ENCODE measurements at places on chromosomes 5 and 9.

GRCh38 chr9:134384811-134385479 is 58.7 kb downstream of the RXRA start:
- DNase-seq, result no peak

DNA sequence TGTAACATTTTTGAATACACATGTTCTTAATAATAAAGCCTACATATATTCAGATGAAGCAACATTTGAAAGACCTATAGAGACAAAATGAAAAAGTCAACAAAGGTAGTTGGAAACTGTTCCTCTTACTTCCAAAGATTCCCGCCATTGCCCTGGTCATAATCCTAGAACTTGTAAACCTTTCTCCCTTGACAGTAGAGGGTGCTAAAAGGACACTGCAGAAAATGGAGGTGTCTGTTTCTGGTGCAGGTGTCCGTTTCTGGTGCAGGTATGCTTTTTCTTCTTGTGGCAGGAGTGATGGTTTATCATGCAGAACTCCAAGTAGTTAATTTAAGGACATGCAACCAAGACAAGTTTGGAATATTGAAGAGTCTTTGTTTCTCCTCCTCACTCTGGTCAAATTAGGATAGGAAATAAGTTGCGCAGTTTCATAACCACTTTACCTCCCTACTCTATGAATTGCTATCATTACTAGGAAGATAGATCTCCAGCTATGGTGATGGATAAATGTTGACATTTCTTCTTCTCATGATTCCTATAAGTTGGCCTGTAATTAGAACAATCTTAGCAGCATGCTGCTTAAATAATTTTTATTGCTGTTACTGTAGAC is 56.0 kb upstream of the FAM174A start:
- DNase-seq, result peak; percentile 25

DNA sequence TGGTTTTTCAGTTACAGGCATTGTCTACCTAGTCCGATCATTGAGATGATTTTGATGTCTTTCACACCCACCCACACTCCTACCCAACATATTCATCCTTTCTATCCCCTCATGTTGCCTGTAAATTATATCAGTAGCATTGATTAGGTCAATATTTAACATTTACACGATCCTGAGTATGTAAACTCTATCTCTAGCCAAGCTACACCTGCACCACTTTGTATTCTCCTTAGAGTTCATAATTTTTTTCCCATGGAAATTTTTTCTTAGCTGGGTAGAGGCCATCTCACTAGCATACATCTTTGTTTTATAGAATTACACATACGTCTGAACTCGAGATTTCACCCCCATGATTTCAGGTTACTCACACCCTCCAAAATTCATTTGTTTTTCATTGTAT is 30.6 kb downstream of the GCNT4 start:
- DNase-seq, result no peak

DNA sequence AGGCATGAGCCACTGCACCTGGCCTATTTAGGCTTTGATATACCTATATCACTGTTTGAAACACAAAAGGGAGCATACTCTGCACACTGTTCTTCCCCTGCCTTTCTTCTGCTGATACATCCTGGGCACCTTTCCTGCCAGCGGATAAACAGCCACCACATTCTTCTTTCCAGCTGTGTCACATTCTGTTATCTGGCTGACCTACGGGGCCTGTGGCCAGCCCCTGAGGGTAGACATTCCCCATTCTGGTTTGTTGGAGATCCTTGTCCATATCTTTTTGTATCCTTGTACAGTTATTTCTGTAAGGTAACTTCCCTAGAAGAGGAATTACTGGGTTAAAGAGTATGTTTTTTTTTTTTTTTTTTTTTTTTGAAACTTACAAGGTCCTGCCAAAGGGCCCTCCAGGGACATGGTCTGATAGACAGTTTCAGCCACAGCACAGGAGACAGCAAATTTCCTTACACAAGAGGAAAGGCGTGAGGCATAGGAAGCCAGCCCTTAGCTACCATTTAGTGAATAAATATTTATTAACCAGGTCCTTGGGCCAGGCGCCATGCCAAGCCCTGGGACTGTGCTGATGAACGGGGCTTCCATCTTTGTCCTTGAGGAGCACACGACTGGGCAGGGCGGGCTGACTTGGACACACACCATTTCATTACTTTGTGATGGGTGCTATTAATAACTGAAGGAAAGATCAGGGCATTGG is 57.8 kb downstream of the ERGIC1 start:
- DNase-seq, result no peak

DNA sequence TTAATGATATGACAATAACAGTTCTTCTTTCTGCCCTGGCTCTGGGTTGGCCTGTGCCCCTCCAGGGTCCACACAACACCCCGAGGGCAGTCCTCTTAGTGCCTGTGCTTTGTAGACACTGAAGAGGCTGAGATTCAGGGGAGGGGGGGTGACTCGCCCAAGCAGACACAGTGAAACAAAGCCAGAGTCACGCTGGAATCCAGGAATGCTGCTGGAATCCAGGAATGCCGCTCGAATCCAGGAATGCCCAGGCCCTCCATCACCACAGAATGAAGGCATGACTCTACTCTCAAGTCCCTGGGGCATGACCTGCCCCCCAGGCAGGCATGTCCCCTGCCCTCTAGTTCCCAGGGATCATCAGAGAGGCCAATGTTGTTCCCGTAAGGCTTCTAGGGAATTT is 73.1 kb downstream of the LRSAM1 start:
- no peak for DNase-seq

GRCh38 chr5:61800450-61800849 is 468.4 kb downstream of the ZSWIM6 start:
- no peak for DNase-seq

- no peak for DNase-seq
Observed at GRCh38 chr9:121234832-121235161, 33.1 kb upstream of the RAB14 start.

DNA sequence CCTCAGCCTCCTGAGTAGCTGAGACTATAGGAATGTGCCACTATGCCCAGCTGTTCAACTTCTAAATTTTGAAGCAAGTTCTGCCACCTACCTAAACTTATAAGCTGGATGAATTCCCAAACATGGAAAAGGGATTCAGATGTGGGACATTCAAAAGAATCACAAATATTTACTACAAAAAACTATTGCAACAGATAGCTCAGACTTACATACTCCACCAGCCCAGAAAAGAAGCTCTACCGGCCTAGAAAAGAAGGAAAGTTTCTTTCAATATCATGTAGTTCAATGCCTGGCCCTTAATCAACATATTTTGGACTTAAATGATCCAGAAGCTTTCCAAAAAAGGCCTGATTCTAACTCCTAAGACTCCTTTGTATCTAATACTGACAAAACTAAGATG is 23.8 kb downstream of the SH3RF2 start:
- no peak for DNase-seq

- no peak for DNase-seq
Observed at GRCh38 chr9:88927510-88927909, 63.8 kb upstream of the S1PR3 start.

DNA sequence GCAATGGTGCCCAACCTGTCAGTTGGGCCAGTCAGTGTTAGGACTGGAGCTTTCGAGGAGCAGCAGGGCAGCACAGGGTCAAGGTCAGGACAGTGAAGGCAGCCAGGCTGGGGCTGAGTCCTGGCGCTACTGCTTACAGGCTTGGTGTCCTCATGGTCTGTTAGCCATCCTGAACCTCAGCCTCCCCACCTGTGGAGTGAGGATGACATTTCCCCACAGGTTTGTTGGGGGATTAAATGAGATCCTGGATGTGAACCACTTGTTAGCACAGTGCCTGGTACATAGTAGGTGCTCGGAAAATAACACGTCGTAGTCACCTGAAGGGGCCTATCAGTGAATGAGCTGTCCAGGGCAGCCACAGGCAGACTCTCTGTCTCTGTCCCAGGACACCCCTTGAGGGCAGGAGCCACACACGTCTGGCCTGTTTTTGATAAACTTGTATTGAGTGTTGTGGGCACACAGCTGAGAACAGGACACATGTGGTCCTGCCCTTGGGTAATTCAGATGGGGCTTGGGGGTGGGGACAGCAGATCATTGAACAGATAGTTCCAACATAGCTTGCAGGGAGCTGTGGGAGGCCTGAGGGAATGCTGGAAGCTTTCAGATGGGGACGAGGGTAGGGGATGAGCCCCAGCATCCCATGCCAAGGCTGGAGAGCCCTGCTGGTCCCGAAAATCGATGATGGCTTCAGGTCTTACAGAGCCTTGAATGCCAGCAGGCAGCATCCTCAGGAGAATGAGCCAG is 69.3 kb downstream of the AMBP start:
- DNase-seq, result no peak

DNA sequence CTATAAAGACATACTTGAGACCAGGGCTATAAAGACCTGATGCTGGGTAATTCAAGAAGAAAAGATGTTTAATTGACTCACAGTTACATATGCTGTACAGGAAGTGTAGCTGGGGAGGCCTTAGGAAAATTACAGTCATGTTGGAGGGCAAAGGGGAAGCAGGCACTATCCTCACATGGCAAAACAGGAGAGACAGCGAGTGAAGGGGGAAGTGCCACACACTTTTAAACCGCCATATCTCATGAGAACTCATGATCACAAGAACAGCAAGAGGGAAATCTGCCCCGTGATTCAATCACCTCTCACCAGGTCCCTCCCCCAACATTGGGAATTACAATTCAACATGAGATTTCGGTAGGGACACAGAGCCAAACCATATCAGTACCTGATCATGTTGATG is 89.9 kb upstream of the ADAMTSL1 start:
- DNase-seq, result no peak

DNA sequence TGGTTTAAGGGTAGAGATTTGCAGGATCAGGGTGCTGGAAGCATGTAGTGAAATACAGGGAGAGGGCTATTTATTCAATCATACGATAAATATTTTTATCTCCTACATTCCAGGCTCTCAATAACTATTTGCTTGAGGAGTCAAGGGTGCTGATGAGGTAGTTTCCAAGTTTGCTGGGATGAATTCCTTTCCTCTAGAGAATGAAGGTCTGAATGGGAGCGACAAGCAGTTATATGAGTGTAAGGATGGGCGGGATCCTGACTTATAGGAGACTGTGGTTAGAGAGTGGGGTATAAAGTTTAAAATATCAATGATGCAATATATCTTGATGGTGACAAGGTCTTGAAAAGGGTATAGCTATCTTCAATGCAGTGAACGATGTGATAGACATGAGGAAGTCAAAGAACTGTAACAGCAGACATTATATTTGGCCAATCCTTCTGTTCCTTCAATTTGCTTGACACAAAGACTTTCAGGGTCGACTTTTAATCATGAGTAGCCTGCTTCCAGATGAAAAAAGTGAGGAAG is 201.1 kb upstream of the HAPLN1 start:
- DNase-seq, result no peak

- no peak for DNase-seq
Observed at GRCh38 chr5:151108566-151108965, 27.7 kb upstream of the TNIP1 start.

- DNase-seq, result peak; percentile 85
Observed at GRCh38 chr9:114250235-114250568, 72.7 kb upstream of the ORM1 start.

DNA sequence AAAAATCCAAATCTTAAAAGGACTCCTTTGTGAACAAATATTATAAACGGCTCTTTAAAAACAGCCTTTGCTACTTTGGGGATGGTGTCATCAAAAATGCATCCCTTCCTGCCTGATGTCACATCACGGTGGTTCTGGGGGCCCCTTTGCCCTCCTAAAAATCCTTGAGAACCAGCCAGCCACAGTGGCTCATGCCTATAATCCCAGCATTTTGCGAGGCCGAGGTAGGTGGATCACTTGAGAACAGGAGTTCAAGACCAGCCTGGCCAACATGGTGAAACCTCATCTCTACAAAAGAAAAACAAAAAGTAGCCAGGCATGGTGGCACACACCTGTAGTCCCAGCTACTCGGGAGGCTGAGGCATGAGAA is 43.9 kb downstream of the FNBP1 start:
- DNase-seq, result no peak

- peak; percentile 57 for DNase-seq
Observed at GRCh38 chr5:40904205-40904993, 4.9 kb upstream of the C7 start.

- DNase-seq, result no peak
Observed at GRCh38 chr9:134922932-134923240, 5.2 kb upstream of the FCN1 start.

GRCh38 chr5:138954257-138955012 is 79.3 kb upstream of the LRRTM2 start:
- no peak for DNase-seq

- DNase-seq, result no peak
Observed at GRCh38 chr5:158058208-158059120, 199.5 kb upstream of the CLINT1 start.

GRCh38 chr5:172502410-172502809 is 48.1 kb upstream of the SH3PXD2B start:
- DNase-seq, result no peak

DNA sequence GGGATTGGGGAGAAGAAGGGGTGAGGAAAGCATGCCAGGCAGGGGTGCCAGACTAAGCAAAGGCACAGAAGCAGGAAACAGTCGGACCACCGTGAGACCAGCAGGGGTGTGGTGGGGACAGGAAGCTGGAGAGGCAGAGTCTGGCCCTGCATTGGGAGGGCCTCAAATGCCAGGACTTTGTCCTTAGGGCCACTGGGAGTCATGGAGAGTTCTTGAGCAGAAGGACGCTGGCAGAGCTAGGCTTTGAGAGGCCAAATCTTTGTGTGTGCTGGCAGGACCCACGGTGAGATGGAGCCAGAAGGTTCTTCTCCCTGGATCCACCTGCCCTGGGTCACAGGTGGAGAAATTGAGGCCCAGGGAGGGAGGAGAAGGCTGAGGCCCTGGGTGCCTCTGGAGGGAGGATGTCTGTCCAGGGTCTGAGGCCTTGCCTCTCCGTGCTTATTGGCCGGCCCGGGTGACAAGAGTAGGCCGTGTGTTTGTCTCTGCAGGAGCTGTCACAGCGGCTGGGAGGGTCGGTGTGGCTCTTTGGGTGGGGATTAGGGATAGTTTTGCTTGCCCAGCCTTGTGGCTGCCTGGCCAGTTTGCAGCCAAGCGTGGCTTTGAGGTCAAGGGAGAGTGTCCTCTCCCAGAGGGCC is 1.8 kb upstream of the ENG start:
- no peak for DNase-seq

DNA sequence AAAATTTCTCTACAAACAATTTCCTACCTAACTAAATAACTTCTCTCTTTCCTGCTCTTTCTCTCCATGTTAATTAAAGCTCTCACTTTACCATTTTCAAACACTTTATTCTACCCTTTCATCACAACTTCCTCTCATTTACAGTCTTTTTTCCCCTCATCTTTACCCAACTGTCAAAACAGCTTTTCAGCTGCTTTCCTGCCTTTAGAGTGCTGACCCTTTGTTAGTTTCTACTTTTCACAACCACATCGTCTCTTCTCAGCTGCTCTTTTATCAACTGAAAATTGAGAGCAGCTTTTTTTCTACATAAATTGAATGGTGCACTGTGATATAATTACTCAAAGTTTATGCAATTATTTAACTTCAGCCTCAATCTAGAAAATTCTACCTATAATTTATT is 3.1 kb upstream of the HOMER1 start:
- no peak for DNase-seq

DNA sequence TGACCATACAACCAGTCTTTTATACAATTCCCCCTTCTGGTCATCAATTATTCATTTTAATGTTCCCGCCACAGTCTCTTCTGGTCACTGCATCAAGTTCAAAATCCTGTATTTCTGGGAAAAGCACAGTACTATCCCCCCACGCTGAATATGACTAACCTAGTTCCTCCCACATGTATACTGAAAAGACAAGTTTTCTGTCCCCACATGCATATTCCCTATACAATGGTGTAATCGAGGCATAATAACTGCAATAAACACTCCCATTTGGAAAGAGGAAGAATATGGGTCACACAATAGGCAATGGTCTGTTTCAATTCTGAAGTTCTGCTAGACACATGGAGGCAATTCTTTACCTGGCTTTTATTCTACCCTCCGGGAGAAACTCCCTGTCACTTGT is 344.9 kb downstream of the EFNA5 start:
- DNase-seq, result no peak

GRCh38 chr5:119379096-119379495 is 23.3 kb downstream of the TNFAIP8 start:
- DNase-seq, result no peak
